NCI-H187 treated with DMSO at 0.1 percent for 48 hours (cell line): ENCODE measurements at places on chromosomes 12 and 14.

DNA sequence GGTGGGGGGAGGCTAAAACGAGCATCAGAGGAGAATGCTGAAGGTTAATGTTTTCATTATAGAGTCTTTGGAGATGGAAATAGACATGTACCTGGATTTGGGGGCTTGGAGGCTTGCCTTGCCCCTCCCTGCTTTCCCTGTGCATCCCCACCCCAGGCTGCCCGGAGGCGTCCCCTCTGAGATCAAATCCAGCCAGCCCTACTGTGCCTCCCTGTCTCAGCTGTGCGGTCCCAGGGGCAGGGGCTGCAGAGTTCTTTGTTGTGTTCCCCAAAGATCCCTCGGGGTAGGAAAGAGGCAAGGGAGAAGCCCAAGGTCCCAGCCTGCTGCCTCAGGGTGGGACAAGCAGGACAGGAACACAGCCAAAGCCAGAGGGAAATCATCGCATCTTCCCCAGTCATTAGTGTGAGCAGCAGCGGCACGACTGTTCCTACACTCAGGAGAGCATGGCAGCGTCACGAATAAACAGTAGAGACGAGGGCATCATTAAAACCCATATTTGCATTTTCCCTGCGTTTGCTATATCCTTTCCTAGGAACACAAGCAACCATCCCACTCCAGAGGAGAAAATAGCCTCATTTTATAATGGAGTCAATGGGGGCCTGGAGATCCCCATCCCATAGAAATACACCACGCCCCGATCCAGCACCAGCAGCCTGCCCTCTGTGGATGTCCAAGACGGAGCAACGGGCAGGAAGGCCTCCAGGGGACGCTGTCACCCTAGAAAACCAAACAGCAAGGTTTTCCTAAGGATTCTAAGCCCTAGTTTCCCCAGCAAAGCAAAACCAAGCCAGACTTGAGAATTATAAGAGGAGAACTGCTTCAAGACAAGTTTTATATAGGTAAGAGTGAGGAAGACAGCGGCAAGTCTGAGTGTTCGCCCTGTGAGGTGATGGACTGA lies 32.4 kb downstream of the ANO2 start:
- DNase-seq: no peak

DNA sequence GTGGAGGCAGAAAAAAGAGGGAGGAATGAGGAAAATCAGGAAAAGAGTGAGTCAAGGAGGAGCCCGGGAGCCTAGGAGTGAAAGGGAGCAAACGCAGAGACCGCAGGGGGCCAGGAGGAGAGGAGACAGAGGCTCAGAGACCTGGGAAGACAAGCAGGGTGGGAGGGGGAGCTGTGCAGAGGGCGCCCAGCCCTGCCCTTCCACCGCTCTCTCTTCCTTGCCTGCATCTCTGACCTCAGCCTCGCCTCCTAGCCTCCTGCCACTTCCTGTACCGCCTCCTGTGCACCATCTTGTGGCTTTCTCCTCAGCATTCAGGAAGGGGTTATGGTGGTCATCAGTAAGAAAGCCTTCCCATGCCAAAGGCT lies 1.3 kb downstream of the CLSTN3 start:
- no peak for DNase-seq

GRCh38 chr12:17438141-17438540 lies 651.9 kb downstream of the RERGL start:
- DNase-seq: no peak

DNA sequence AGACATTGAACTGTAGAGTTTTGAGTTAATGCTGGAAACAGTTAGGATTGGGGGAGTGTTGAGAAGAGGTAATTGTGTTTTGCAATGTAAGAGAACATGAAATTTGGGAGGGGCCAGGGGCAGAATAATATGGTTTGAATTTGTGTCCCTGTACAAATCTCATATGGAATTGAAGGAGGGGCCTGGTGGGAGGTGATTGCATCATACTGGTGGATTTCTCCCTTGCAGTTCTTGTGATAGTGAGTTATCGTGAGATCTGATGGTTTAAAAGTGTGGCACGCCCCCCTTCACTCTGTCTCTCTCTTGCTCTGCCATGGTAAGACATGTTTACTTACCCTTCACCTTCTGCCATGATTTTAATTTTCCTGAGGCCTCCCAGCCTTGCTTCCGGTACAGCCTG lies 876.0 kb upstream of the FBXO33 start:
- DNase-seq: no peak

GRCh38 chr14:63301891-63302534 lies 16.7 kb downstream of the GPHB5 start:
- DNase-seq: no peak

DNA sequence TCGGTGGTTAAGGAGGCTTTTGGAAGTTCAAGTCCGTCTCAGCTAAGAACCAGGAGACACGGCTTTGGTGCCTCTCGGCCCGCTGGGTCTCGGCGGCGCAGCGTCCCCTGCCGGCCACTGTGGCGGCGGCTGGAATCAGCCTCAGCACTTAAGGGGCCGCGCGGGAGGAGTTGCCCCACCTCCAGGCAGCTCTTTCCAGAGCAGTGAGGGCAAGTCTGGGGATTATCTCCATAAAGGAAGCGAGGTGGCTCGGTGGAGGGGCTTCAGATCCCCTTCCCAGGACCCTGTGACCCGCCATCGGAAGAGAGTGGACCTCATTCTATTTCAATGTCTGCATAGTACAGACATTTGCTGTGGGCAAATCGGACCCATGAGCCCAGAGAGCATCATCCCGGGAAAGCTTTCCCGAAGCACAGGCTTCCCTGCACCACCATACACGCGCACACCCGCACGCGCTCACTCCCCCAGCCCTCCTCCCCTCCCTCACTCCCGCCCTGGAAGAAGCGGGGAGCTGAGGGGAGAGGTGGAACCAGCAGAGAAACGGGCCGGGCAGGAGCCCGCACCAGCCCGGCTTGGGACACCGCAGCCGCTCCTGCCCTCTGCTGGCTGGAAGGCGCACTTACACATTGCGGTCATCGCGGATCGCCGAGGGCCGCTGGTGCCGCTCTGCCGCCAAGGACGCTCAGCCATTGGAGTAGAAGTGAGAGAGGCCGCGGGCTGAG lies 15.9 kb downstream of the RNASE2 start:
- peak; percentile 17 for DNase-seq

- DNase-seq: no peak
Measured at GRCh38 chr12:120037851-120038250, 48.8 kb downstream of the BICDL1 start.
